Foreskin keratinocyte (primary cell): ENCODE measurements at places on chromosomes 12 and 14.
A peak's percentile ranks its signal among the peaks of the same experiment; 100 is the strongest.

DNA sequence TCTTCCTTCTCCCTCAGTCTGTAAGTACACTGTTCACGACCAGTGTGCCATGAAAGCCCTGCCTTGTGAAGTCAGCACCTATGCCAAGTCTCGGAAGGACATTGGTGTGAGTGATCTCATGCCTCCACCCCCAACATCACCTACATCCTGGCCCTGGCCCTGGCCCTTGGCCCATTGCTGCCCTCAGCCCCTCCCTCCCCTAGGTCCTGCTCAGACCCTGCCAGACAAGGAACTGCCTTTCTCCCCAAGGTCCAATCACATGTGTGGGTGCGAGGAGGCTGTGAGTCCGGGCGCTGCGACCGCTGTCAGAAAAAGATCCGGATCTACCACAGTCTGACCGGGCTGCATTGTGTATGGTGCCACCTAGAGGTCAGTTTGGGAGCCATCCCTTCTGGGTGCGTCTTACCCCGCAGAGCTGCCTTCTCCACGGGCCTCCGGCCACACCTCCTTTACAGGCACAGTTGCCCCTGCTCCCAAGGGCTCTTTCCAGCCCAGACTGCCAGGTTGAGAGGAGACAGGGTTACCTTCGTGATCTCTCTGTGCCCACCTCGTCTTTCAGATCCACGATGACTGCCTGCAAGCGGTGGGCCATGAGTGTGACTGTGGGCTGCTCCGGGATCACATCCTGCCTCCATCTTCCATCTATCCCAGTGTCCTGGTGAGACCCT lies 9.2 kb downstream of the DGKA start:
- DNase-seq, result peak; percentile 77

DNA sequence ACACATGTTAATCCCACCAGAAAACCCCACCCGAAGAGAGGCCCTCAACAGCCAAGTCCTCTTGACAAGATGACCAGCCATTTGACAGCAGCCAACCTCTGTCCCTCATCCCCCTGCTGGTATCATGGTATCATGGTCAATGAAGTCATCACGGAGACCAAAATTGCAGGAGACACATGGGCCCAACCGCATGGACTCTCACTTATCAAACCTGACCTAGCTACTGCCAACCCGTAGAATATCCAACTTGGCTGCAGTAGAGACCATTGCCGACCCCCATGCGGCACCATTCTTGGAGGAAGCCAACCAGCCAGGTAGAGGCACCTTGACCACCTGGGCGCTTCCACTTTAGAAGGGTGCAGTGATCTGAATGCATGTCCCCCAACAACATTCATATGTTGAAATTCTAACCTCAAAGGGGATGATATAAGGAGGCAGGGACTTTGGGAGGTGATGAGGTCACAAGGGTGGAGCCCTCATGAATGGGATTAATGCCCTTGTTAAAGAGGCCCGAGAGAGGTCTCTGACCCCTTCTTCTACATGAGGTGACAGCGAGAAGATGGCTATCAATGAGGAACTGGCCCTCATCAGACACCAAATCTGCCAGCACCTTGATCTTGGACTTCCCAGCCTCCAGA lies 33.3 kb downstream of the DIO3 start:
- no peak for DNase-seq

DNA sequence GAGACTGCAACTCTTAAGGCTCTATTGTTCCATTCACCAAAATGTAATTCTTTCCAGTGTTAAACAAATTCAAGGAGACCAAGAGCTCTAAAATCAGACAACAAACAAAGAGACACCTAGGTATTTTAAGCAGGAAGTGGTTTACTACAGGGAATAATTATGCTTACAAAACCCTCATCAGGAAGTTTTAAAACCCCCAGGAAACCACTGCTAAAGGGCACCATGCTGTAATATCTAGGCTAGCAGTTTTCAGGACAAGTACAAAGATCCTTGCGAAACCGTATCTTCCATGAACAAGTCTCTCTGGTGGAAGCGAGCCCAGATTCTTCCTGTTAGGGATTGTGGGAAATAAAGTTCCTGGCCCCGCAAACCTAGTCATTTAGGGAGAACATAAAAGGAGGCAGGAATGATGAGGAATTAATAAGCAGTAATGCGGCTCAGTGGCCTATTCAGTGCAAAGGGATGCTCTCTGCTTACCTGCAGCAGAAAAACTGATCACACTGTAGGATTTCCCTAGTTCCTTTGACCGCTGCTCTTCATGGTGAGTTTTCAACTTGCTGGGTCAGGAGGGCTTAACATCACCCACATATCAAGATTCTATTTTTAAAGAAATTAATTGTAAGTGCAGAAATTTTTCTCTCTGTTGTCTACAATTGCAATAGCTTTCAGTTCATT lies 42.8 kb downstream of the ACSM4 start:
- no peak for DNase-seq

DNA sequence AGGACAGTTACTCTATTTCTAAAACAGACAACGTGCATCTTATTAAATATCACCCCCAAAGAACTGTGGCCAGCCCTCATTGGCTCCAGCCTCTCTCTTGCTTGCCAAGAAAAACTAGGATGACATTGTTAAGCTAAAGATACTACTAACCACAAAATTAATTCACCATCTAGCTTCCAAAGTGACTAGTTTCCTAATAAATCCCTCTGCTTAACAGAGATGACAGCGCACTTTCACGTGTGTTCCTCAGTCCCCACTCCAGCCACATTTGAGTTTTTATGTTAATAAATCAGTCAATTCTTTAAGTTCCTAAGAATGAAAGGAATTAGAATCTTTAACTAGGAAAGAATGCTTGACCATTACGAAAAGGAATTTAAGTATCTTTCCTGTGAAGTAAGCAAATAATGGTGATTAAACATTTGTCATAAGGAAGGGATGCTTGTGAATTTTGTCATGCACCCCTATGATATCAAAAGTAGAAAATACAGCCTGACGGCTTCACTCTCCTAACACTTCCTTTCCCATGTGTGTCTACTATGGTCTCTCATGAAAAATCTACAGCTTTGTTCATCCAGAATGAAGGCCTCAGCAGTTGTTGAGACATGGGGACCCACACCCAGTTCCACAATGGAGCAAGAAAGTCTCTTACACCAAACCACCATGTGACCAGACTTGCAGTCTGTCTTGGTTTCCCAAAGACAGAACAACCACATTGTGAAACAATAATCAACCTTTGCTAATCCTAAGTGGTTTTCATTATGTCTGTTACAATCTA lies 8.1 kb downstream of the CORO1C start:
- DNase-seq, result peak; percentile 83

DNA sequence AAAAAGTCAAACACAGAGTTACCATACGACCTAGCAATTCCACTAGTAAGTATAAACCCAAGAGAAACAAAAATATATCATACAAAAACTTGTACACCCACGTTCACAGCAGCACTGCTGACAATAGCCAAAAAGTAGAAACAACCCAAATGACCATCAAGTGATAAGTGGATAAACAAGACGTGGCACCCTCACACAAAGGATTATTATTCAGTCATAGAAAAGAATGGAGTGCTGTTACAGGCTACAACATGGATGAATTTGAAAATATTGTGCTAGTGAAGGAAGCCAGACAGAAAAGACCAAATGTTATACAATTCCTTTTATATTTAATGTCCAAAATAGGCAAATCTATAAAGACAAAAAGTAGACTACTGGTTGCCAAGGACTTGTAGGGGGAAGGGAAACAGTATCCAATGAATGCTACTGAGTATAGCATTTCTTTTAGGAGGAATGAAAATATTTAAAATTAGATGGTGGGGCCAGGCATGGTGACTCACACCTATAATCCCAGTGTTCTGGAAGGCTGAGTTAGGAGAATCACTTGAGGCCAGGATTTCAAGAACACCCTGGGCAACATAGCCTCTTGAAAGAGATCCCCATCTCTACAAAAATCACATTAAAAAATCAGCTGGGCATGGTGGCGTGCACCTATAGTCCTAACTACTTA lies 41.9 kb downstream of the SPTLC2 start:
- no peak for DNase-seq
